Stimulated activated CD8-positive, alpha-beta memory T cell treated with anti-CD3 and anti-CD28 coated beads, Interleukin-4, amount 100 ng/mL, for 4 hours (primary cell): ENCODE measurements at places on chromosomes 3 and 15.
A peak's percentile ranks its signal among the peaks of the same experiment; 100 is the strongest.

DNA sequence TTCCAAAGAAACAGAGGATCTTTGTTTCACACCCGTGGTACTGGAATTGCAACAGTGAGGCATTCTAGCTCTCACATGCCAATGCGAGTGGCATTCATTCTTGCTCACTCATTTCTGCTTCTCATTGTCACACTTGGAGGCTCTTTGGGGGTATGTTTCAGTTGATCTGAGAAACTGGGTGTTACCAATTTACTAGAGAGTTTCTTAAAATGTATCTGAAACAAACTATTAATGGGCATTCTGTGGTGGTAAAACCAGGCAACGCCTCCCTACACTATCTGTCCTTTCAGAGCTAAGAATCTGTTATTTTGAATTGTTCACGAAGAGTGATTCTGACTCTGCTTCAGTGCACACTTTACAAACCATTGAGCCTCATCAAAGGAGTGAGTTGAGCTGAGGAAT lies 140.6 kb upstream of the BHLHE40 start:
- no peak for DNase-seq

DNA sequence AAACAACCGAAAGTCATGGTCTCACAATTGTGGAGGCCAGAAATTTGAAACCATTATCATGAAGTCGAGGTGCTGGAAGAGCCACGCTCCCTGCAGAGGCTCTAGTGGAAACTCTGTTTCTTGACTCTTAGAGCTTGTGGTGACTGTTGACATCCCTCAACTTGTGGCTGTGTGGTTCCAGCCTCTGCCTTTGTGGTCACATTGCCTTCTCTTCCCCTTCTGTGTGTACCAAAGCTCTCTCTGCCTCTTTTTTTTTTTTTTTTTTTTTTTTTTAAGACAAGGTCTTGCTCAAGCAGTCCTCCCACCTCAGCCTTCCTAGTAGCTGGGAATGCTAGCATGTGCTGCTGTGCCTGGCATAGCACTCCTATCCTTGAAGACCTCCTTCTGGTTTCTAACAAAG lies 48.7 kb upstream of the CRTC3 start:
- DNase-seq: no peak

DNA sequence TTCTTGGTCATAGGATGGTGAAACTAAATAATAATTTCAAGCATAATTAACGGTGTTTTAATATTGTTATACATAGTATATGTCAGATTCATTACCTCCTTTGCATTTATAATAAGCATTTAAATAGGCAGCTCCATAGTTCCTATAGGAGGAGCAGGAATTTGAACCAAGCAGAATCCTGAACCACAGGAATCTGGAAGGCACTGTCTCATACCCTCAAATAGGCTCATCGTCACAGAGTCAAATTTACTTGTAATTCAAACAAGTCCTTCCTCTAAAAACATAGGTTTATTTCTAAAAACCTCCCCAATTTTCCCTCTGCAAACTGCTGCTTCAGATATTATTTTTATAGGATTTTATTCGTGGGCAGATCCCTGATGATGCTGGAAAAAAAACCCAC lies 376.3 kb upstream of the ARHGEF26 start:
- DNase-seq: no peak

GRCh38 chr15:55827204-55827603 lies 84.3 kb upstream of the PRTG start:
- DNase-seq: no peak

- no peak for DNase-seq
These were observed 26.6 kb downstream of the RNU5B-1 start for GRCh38 chr15:65330934-65331645.

DNA sequence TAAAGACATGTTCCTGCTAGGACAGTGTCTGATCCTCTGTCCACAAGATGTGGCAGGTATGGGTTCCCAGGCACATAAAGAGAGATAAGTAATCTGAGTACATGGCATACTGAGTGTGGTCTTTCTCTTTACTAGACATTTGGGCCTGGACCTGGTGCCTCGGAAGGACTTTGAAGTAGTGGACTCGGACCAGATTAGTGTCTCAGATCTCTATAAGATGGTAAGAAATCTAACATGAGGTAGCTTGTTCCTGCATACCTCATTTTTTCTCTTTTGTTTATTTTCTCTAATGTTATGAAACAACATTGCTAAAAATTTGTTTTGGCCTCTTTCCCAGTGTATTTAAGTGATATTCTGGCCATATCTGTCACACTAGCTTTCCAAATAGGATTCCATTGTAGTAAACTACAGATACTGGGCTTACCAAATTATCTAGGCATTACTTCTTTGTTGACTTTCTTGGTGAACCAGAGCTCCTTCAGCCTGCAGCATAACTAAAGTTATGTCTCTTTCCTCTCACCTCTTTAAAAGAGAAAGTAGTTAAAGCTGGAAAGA lies 309.8 kb upstream of the MANF start:
- no peak for DNase-seq

DNA sequence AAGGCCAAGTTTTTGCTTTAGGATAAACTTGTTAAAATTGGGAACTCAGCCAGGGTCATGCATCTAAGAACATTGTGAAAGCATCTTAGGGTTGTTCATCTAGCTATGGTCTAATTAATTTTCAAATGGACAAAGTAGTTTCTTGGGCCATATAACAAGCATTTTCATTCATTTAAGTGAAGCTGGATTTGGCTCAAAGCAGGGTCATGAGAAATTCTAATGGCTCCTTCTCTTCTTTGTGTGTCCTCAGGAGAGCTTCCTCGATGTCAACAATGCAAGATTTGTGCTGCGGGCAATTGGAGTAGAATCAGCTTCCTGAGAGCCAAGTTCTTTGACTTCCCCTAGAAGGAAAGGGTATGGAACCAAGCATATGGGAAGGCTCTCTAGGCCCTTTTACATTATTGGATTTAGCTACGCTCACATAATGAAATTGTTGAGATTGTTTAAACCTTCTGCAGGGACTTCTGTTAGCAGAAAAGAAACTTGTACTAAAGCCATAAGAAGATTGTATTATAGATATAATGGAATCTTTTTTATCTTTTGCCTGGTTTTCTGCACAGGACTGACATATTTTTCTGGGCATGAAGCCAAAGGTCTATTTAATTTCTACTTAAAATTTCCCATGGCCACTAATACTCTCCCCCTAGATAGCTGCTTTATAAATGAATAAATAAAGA lies 1.8 kb upstream of the SAMMSON start:
- no peak for DNase-seq

- no peak for DNase-seq
These were observed 684.1 kb downstream of the NTRK3 start for GRCh38 chr15:87572381-87572910.

GRCh38 chr3:37986479-37987314 lies 3.9 kb upstream of the VILL start:
- no peak for DNase-seq

DNA sequence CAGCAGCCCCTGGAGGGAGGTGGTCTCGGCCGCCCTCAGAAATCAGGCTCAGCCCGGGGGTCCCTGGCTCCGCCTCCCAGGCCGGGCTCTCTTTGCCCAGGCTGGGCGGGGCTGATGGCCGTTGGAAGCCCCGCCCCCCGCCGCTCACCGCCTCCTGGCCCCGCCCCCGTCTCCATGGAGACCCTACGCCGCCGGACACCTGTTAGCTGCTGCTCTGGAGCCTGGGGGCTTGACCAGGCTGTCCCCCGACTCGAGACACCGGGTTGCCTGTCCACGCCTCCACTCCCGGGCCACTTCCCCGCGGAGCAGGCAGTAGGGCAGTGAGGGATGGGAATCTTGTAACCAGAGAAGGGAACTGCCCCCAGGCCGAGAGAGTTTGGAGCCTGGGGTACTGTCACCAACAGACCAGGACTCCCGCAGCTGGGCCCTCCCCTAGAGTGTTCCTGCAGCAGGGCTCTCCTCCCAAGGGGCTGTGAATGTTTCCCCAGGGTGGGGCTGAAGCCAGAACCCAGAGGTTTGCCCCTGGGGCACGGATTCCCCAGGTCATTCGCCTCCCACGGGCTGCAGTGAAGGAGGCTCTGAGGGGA lies 27.8 kb upstream of the RPL32 start:
- DNase-seq: no peak

DNA sequence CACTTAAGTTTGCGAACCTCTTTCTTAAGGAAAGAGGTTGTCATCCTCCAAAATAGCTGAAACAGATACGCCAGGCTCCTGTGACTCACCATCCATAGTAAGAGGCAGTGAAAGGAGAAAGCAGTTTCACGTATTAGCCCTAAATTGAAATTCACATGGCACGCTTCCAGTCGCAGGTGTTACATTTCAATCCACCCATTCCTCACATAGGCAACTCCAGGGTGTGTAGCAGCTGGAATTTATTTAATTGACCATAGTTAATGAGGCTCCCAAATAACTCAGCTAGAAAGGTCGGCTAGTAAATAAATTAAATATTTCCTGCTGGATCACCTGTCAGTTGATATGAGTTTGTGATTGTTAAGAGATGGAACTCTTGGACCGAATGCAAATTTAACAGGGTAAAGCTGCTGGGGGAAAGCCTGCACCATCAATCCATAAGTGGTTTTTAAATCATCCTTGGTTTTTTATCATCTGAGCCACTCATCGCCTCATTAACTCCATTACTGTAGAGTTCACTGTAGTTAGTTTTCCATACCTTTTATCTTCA lies 19.6 kb downstream of the NSUN3 start:
- DNase-seq: no peak

GRCh38 chr15:90686435-90687218 lies 30.5 kb upstream of the BLM start:
- DNase-seq: no peak

GRCh38 chr15:100335335-100335999 lies 6.3 kb downstream of the ADAMTS17 start:
- no peak for DNase-seq

DNA sequence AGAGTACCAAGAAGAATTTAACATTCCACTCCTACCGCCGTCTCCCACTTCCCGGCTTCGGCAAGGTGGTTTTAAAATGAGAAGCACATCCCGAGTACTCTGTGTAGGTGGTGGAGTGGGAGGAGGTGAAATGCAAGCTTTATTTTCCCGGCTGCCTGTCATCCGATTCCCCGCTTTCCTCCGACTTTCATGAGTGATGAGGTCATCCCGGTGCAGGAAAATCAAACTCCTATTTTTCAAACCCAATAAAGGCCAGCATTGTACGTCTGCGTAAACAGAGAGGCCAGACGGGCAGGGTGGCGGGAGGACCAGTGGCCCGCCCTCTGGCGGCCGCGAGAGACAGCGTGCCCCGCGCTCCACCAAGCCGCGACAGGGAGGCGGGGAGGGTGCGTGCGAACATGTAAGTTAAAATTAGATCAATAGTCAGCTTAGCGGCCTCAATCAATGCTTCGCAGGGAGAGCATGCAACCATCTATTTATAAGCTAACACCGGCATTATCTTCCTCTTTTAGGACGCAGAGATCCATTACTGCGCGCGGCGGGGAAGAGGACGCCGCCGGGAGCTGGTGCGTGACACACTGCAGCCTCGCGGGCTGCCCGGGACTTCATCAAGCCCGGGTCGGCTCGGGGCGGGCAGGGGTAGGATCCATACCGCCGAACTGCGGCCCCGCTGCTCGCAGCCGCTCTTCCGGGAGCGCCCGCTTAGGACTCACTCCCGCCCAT lies 163.3 kb downstream of the CD47 start:
- DNase-seq: peak; percentile 23

- no peak for DNase-seq
These were observed 1.5 kb upstream of the DMXL2 start for GRCh38 chr15:51624022-51624421.

DNA sequence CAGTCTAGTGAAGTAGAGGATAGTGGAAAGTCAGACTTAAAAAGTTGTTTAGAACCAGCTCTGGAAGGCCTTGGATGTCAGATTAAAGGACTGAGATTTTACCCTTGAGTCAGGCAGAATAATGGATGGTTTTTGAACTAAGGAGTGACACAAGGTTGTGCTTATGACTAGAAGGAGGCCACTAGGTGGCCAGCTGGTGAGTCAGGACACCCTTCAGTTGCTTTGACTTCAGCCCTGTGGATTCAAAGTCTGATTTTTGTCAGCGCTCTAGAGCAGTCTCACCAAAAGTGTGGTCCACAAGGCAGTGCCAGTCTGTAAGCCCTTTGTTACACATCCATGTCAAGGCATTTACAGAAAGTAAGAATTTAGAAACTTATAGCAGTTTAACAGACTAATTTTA lies 3.8 kb upstream of the GABPB1 start:
- DNase-seq: no peak

DNA sequence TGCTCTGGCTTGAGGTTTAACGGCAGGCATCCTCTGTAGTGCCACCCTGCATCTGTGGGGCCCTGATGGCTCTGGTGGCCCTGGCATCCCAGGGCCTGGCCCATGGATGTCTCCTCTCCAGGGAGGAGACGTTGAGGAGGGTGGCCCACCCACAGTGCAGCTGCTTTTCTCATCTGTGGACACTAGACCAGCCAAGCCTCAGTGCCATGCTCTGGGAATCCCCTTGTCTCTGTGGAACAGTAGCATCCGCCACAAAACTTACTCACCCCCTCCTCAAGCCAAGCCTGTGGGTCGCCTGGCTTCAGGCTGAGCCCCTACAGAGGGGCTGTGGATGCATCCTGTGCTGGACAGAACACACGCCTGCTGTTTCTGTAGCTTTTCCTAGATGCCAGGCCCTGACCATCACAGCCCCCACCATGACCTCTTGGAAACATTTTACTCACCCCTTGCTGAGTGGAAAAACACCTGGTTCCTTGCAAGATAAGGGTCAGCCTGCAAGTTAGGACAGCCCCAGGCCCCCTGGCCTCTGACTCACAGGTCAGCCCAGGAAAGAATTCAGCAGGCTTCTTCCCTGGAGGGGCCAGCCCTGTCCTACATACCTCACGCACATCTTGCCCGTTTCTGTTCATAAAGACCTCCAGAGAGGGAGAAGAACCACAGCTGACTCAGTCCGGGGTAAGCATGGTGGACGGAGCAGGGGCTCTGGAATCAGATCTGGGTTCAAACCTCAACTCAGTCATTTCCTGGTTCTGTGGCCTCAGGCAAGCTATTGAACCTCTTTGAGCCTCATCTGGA lies 19.0 kb downstream of the PAK6 start:
- no peak for DNase-seq

GRCh38 chr3:56131974-56132590 lies 336.2 kb downstream of the ERC2 start:
- no peak for DNase-seq

GRCh38 chr3:159929171-159930141 lies 59.2 kb upstream of the IL12A start:
- no peak for DNase-seq

DNA sequence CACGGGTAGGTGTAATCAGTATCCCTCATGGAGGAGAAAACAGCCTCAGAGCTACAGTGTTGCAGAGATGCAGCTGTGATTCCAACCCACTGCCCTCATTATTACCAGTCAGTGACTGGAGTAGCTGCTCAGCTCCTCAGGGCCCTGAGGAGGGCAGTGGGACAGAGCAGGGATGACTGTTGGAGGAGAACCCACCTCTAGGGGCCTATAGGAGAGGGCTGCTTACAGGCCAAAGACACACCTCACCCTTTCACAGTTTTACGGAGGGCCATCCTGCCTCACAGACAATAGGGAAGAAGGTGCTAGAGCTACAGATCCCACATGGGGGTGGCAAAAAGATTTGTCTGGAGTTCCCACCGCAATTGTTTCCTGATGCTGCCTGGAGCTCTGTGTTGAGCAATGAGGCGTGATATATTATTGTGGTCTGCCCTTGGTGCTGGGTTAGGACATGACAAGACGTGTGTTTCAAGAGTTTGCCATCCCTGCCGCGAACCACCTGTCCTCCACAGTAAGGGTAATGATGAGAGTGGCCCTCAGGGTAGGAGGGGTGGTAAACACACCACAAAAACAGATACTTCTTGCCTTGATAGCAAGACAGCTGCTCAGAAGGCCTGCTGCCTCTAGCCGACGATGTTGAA lies 140.5 kb upstream of the TPM1 start:
- no peak for DNase-seq
